ENCODE measurements at places on chromosomes 3 and 15.

GRCh38 chr3:17730318-17730967 lies 12.0 kb downstream of the TBC1D5 start:
- DNase-seq = peak; percentile 5

DNA sequence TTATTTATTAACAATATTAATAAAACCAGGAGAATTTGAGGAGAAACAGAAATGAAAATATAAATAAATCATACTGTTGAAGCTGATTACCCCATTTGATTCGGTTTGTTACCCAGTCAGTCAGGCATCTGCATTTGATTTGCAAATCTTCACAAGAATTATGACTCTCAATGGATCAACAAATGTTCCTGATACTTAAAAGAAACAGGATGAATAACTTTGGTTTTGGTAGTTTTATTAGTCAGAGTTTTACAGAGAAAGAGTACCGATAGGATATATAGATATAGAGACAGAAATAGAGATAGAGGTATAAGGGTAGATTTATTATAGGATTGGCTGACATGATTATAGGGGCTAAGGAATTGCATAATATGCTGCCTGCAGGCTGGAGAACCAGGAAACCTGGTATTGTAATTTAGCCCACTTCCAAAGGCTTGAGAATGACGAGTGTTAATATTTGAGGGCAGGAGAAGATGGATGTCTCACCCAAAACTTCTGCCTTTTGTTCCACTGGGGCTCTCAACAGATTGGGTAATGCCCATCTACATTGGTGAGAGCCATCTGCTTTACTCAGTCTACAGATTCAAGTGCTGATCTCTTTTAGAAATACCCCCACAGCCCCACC lies 241.6 kb upstream of the COL8A1 start:
- DNase-seq = peak; percentile 17

DNA sequence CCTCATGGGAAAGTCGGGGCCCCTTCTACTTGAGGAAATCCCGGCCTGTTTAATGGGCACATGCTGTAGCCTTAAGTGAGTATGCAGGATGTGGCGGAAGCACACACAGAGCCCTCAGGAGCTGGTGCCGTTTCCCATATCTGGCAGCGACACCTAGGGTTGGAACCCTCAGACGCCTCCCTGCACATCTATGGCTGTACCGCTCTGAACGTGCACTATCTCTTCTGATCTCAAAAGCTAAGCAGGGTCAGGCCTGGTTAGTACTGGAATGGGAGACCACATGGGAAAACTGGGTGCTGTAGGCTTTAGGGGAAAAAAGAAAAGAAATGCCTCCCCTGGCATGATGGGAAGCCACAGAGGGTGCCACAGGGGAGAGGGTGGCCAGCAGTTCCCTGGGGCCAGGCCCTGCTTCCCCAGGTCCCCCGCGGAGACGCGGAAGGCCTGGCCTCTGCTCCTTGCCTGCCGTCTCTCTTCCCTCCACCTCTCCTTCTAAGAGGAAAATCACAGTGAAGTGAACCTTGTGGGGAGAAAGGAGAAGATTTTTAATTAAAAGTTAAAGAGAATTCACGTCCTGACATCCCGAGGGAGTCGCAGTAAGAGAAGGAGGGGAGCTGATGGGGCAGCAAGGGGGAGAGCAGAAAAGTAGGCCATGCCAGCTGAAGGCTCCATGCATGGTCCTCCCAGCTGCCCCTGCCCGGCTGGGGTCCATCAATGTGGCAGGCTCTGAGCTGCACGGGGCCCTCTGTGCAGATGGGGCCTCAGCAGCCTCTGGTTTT lies 60.5 kb upstream of the TMEM115 start:
- DNase-seq = no peak

DNA sequence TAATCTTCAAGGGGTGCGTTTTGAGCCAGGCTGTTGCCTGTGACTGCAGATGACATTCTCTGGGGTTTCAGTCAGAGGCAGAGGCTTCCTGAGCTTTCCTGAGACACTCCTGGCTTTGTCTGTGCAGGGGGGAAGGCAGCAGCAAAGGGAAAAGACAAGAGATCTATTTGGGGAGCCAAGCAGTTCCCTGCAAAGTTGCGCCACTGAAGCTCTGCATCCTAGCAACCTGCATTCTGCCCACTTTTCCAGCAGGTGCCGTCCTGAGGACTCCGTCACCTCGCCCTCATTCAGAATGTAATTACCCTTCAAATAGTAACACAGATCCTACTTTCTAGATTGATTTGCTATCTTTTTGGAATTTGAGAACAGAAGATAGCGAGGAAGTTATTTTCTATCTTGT lies 1.9 kb upstream of the TMEM158 start:
- DNase-seq = no peak

GRCh38 chr3:45051685-45052084 lies 25.6 kb downstream of the CLEC3B start:
- DNase-seq = no peak

DNA sequence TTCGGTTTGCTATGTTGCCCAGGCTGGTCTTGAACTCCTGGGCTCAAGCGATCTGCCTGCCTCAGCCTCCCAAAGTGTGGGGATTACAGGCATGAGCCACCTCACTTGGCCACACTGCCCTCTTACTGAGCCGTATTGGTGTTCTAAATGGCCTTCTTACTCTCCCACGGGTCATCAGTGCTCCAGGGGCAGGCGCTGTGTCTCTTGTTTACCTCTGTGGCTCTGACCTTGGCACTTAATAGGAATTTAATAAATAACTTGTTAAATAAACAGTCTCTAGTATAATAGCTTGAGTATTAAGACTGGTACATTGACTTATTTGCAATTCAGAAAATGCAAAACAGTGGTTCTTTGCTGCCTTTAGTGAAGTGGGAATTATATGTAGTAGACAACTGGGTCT lies 13.7 kb downstream of the FLNB start:
- DNase-seq = no peak

DNA sequence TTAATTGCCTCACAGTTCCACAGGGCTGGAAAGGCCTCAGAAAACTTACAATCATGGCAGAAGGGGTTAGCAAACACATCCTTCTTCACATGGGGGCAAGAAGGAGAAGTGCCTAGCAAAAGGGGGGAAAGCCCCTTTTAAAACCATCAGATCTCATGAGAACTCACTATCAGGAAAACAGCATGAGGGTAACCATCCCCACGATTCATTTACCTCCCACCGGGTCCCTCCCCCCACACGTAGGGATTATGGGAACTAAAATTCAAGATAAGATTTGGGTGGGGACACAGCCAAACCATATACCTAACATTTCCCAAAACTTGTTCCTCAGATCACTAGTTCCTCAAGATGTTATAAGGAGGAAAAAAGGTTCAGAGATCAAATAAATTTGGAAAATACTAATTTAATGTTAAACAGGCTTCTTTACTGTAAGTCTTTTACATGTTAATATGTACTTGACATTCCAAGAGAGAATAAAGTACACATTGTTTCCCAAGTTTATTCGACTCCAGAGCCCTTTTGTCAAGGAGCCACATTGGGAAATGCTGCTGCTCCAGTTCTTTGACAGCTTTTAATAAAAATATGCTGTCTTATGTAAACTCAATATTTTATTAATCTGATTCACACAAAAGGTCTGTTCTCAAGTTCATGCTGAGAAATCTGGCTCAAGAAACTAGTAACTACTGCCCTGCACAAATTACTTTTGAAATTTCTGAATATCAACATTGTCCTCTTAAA lies 17.8 kb downstream of the HERC1 start:
- DNase-seq = no peak

DNA sequence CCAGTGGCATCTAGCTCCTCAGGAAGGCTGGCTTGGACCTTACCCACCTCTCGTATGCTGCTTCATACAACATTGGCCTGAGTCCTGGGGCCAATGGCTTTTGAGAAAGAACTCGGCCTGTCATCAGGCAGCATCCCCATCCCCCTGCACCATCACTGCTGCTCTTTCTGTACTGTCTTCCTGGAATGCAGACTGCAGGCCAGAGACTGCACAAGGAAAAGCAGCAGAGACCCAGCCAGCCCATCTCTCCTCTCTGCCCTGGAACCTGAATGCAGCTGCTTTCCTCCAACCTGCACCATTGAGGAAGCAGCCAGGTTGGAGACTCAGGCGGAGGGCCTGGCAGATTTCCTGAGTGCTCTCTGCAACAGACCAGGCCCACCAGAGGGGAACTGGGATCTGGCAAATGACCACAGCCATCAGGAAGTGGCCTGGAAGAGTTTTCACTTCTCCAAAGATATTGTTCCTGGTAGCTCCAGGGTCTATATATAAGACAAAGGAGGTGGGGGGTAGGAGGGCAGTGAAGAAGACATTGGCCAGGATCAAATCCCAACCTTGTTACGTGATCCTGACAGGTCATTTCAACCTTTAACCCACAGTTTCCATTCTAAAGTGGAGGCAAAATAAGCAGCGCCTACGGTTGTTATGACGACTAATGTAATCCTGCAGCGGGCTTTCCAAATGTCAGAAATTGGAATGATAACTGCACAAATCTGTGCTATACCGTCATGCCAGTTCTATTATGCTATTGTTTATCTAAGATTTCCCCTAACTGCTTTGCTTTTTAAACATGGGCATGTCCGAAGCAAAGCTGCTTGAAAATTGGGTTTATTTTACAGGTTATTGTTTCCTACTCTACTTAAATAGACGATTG lies 24.4 kb upstream of the RAB7A start:
- DNase-seq = no peak

DNA sequence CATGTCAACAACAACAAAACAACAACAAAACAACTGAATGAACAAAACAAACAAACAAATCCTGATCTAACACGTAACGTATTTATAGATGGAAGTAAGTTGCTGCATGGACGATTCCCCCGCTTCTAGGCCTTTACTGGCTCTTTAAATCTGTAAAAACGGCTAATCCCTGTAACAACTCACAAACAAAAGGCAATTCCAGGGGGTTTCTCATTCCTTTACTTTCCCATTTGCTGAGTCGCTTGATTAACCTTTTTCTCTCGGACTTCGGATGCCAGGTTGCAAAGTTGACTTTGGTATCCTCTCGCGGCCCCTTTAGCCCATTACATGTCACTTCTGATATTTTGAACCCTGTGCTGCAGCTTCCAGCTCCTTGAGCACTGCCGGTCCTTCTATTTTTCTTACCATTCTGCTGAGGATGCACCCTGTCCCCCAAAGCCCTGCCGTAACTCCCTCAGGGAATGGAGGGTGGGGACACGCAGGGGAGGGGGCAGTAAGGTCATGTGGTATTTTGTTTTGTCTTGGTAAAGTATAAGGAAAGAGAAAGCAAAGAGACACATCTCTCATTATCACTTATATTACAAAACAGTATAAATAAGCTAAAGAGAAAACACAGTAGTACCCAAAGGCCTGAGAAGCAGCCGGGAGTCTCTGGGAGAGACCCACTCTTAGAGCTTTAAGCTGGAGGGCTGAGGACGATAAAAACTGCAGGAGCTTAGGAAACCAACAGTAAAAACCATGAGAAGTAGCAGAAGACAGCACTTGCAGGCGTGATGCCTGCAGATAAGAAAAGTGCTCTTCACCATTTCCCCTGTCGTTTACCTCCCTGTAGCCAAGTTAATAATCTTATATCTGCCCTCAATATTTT lies 457.8 kb upstream of the ZNF717 start:
- no peak for DNase-seq

- DNase-seq = no peak
Observed at GRCh38 chr3:135325726-135326235, 530.7 kb downstream of the EPHB1 start.

GRCh38 chr3:186361762-186362536 lies at the start of gene DGKG:
Gene DGKG, minus strand, starts transcription at chr3:186362234. Its CDS starts 41,775 bp downstream, at chr3:186320459.
- no peak for DNase-seq

GRCh38 chr3:33236005-33236404 lies 17.4 kb upstream of the SUSD5 start:
- no peak for DNase-seq

DNA sequence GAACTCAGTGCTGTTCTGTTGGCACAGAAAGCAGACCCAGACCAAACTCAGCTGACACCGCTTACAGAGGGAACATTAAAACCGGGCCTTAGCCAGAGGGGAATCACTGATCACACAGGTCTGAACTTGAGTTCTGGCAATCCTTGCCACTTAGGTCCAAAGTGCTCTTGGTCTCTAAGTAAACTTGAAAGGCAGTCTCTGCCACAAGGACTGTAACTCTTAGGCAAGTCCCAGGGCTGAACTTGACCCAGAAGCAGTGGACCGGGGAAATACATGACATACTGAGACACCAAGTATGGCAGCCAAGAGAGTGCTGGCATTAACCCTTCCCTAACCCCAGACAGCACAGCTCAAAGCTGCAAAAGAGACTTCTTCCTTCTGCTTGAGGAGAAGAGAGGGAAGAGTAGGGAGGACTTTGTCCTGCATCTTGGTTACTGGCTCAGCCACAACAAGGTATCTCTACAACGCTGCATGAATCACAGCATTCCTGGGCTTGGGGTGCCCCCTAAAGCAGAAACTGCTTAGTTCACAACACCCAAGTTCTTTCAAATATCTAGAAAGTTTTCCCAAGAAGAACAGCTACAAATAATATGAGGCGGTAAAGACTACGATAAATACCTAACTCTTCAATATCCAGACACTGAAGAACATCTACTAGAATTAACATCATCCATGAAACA lies 32.5 kb downstream of the NAALADL2 start:
- DNase-seq = no peak
